ENCODE measurements at places on chromosomes 4 and X.

DNA sequence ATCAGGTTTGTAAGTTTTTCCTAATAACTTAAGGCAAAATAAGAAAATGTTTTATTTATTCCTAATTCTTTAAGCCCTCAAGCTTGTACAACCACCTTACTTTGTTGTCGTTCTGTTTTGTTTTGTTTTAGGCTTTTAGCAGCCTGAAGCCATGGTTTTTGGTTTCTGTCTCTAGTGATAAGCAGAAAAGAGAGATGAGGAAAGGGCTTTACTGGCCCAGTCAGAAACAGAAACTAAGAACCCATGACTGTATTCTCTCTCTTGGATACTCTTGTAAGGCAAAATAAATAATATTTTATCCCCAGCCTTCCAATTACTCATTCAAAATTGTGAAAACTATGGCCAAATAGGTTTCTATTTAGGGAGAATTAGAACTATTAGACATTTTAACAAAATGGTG is 29.4 kb downstream of the TBC1D19 start:
- DNase-seq: no peak

- no peak for DNase-seq
Observed at GRCh38 chr4:157035471-157035870, 40.5 kb upstream of the GLRB start.

- DNase-seq: no peak
Observed at GRCh38 chr4:2789351-2789750, 3.5 kb upstream of the SH3BP2 start.

DNA sequence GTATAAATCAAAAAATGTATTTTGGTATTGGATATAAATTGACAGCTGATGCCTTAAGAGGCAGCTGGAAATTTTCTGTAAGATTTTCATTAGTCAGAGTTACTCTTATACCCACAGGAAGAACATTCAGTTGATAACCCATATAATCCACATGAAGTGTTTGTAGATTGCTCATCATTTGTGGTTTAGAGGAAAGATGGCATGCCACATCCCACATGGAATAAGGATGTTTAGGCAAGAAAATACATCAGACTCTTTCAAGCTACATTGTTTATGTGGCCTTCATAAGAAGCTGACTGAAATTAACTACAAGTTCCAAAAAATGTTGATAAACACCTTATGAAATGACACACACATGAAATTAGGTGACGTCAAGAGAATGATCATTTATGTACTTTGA is 56.6 kb downstream of the AREG start:
- DNase-seq: no peak

DNA sequence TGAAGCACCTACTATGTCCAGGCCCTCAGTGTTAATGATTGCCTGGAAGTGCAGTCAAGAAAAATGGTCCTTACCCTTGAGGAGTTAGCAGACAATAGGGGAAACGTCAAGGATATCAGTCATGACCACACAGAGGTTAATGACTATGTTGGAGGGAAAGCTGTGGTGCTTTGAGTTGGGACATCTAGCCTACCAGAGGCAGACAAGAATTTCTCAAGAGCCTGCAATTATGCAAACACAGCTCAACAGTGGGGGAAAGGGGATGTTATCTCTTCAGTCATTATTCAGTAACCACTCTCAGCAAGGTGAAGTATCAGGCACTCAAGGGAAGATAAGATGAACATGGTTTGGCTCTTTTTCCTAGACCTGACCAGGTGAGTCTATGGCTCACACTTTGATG is 7.0 kb upstream of the FGFBP1 start:
- no peak for DNase-seq

- DNase-seq: no peak
Observed at GRCh38 chr4:5933116-5933515, 40.2 kb upstream of the CRMP1 start.

- DNase-seq: no peak
Observed at GRCh38 chr4:12177416-12177815, 748.7 kb upstream of the HS3ST1 start.

- no peak for DNase-seq
Observed at GRCh38 chrX:37765507-37765906, 14.4 kb upstream of the CYBB start.

DNA sequence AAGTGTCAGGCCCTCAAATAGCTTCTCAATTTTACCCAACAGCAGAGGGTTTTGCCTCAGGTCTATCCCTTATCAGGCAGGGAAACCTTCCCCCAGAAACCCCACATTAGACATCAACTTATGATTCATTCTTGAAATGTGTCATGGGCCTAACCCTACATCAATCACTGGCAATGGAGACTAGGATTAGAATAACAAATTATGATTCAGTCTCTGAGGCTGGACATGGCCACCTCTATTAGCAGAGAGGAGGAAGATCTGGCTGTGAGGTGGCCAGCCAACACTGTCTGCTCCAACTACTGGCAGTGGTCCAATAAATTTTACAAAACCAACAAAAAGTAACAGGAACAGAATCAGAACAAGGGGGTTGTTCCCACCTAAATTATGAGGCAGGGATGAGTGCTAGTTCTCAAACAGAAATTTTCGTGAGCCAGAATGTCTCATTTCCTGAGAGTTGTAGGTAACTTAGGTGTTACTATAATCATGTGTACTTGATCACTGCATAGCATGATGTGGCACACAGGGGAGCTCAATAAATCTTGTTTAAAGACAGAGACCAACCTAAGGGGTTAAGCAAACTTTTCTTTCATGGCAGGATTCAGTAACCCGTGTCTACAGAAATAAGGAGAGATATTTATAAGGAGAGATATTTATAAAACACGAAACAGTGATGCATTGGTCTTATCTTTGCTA is 126.8 kb downstream of the NFKB1 start:
- peak; percentile 32 for DNase-seq
